Left kidney (tissue), 8 donors: ENCODE measurements at places on chromosomes 1 and 21.

DNA sequence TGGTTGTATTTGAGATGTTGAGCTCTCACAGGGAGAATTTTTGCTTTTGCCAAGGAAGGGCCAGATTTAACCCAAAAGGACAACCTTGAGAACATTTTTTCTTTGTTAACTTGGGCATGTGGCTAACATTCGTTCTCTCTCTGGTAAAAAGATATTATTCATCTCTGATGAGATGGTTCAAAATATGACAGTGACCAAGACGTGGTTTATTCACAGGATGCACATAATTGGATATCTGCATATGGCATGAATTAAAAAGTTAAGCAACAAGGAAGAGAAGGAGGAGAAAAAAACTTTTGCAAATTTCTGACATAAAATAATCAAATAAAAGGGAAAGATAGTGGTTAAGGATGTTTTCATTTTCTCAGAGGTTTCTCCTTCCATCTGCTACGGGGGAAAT, 43.1 kb upstream of the BCL10 start:
- no peak for DNase-seq

- no peak for DNase-seq
Observed at GRCh38 chr1:21878840-21879478, 58.2 kb downstream of the HSPG2 start.

- DNase-seq, result no peak
Observed at GRCh38 chr1:28905921-28906666, 8.3 kb upstream of the EPB41 start.

- no peak for DNase-seq
Observed at GRCh38 chr21:46079352-46080170, 18.4 kb upstream of the COL6A2 start.

- DNase-seq, result peak; percentile 14
Observed at GRCh38 chr1:215146240-215146975, 63.9 kb downstream of the KCNK2 start.

GRCh38 chr1:94050675-94051074, 70.3 kb downstream of the ABCA4 start:
- DNase-seq, result no peak
